ENCODE measurements at places on chromosomes 2 and 18.

- DNase-seq, result no peak
These were observed 46.2 kb downstream of the C2orf42 start for GRCh38 chr2:70144443-70145143.

- DNase-seq, result no peak
These were observed 199.5 kb upstream of the RGPD4 start for GRCh38 chr2:107627164-107627563.

DNA sequence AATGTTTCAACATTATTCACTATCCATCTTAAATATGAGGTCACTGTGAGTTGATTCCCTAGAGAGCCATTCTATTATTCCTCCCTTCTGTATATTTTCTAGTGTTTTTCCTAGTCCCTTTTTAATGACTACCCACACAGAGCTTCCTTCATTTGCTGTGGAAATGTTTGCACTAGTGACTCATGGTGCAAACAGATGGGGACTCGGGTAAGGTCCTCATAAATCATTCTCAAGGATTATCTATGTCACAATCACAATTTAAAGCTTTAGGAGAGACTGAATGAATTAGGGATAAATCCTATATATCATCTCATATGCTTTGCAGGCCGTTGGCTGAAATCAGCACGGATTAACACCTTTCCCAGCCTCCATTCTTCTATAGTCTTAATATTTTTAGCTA, 159.6 kb downstream of the DCC start:
- DNase-seq, result no peak

DNA sequence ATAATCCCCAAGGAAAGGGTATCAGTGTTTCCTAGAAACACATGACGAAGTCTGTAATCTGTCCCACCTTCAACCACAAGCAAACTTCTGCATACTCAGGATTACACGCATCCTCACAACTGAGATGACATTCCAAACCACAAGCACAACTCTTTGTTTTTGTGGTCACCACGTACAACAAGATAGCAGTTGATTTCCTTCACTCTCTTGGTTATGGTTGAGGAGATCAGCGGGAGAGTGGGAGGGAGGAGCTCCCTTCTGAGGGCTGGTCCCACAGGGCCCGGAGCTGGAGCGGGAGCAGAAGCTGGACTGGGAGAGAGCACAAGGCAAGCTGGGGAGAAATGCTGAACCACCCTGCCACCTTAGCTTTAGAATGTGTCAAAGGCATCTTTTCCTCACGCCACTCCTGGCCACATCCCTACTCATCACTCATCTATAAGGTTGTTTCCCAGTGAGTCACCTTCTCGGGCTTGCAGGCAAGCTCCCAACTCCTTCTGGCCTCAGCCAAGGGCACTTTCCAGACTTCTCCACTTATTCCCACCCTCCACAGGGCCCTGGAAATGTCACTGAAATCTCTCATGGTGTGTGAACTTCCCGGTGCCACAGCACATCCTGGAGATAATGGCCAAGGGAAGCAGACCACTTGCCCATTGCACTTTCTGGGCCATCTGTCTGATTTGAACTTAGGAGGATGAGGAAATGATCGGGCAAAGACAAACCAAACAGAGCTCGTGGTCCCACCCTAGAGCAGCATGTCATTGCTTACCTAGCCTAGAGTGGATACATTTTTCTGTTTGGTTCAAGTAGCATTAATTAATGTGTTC, 98.9 kb upstream of the LGALSL start:
- no peak for DNase-seq

GRCh38 chr18:59454909-59455727, 96.1 kb upstream of the LMAN1 start:
- DNase-seq, result peak; percentile 62

- DNase-seq, result no peak
These were observed 12.1 kb downstream of the ABCG5 start for GRCh38 chr2:43826305-43827250.

GRCh38 chr18:8654503-8655451, 45.5 kb downstream of the RAB12 start:
- peak; percentile 51 for DNase-seq

GRCh38 chr2:182852801-182853200, 13.6 kb downstream of the FRZB start:
- no peak for DNase-seq

DNA sequence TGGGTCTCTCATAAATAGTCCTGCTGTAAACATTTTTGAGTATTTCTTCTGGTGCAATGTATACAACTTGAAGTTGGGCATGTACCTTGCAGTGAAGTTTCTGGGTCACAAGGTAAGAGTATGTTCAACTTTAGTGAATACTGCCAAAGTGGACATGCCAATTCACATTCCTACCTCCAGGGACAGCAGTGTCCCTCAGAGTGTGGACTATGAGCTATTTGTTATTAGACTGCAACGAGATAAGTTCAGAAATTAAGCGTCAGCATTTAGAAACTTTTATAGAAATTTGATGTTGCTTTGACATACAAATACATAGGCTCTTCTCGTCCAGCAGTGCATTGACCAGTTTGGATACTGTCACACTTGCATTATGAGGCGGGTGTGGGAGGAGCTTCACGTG, 7.2 kb upstream of the ACKR3 start:
- peak; percentile 39 for DNase-seq

DNA sequence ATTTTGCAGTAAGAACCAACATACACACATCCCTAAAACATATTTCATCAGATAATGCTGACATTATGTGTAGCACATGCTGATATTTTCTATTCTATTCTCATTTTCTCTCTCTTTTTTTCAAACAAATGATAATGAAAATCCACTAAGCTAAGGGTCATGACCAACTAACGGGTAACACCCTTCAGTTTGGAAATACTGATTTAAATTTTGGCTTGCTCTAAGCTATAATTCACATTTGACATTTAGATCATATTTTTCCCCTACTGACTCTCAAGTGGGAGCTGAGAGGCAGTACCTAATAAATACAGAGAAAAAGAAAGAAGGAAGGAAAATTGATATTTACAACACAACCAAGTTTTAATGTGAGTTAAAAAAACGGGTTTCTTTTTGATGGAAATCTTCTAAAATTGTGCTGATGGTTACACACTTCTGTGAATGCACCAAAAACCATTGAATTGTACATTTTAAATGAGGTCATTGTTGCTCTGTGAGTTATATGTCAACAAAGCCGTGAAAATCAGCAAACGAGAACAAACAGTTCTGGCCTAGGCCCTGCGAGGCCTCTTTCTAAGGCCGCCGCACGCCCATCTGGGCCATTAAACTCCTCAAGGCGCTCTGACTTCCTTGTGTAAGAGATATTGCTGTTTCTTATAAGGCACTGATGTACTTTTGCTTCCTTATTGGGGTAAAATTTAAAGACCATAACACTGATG, 124.2 kb downstream of the GALR1 start:
- no peak for DNase-seq

DNA sequence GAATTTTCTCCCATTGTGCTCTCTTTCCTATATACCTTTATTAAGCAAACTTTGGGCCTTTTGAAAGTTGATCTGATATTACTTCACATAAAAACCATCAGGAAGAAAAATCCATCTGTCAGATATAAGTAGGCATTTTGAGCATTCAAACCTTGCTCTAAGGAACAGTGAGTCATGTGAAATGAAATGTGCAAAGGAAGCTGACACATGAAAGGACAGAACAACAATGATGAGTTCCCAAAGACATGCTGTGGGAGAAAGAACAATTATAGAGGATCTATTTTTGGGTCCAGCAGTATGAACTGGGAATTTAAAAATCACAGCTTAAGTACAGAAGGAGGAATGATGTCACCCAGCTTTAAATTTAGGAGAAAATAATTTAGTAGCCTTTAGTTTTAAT, 18.1 kb downstream of the CALCRL start:
- no peak for DNase-seq

DNA sequence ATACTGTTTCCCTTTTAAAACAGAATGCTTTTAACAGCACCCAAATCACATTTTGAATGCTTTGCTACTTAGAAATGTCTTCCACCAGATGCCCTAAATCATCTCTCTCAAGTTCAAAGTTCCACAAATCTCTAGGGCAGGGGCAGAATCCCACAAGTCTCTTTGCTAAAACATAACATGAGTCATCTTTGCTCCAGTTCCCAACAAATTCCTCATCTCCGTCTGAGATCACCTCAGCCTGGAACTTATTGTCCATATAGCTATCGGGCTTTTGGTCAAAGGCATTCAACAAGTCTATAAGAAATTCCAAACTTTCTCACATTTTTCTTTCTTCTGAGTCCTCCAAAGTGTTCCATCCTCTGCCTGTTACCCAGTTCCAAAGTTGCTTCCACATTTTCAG, 1374.5 kb upstream of the NXPH2 start:
- no peak for DNase-seq

DNA sequence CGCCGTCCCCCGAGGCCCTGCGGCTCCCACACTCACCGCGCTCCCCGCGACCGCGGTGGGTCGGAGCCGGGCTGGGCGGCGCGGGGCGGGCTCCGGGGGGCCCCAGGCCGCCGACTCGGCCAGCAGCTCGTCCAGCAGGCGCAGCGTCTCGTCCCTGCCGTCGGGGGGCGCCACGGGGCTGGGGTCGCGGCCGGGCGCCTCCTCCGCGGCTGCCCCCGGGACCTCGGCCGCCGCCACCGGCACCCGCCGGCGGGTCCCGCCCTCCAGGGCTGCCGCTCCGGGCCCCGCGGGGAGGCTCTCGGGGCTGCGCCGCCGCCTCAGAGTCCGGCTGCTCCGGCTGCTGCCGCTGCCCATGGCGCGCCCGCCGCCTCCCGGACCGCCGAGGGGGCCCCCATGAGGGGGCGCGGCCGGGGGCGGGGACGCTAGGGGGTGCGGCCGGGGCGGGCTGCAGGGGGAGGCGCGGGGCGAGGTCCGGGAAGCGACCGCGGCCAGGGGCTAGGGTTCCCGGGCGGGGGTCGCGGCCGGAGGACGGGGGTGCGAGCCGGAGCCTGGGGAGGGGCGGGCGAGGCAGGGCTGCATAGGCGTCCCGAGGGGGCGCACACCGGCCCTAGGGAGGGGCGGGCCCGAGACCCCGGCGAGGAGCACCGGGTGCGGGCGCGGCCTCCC, at the start of gene CYS1:
CYS1 (minus strand) TSS at position 542 of the 666 bp plus-strand sequence; CDS start at position 354, 188 bp downstream.
- DNase-seq, result peak; percentile 90

DNA sequence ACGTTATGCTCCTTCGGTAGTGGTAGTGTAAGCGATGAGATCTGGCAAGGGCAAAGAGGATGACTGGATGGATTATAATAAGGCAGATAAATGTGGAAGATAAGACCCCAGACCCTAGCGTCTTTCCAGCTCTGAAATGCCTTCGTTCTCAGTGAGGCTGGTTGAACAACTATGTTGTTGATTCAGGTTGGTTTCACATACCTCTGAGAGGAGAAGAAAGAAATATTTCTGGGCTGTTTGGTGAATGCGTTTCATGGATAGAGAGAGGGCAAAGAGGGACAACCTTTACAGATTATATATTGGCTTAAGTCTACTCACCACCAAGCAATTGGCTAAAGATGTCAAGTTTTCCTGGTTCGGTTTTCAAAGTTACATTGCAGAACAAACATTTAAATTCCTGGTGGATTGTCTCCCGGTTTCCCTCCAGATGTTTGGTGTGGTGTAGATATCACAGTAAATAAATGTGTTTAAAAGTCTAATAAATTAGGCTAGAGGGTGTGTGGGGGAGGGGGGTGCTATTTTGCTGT, 190.1 kb upstream of the GLI2 start:
- DNase-seq, result no peak

DNA sequence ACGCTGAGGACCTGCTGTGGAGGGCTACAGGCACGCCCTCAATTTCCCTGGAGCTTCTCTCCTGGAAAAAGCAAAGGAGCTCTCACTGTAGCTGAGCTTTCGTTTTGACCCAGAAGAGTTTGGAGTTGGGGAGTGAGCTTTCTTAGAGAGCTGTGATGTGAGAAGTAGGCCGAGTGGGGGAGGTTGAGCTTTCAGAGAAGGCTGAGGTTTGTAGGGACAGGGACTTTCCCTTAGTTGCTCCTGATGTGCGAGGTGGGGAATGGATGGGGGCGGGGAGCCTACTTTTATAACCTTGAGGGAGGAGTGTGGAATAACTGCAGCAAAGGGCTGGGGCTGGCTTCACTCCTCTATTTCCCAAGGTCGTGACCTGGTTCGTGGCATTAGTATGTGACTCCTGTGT, 47.1 kb downstream of the ZNF532 start:
- no peak for DNase-seq

DNA sequence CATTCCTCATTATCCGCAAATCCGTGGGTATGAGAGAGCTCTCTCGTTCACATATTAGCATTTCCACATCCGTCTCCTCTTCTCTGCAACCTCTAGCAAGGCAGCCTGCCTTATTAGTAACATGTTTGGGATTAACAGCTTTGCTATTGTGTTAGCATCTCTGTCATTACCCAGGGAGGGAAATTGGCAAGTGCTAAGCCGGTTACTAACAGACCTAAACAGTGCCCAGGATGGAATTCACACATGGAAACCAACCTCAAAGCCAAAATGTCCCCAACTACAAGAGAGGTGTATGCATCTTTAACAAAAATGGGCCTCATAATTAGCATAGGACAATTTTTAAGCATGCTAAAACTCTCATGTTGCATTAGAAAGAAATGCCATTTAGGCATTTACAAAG, 309.0 kb upstream of the MEIS1 start:
- no peak for DNase-seq

GRCh38 chr2:144211826-144212225, 308.1 kb downstream of the ZEB2 start:
- no peak for DNase-seq

- no peak for DNase-seq
These were observed 58.5 kb downstream of the ATIC start for GRCh38 chr2:215370112-215370965.

DNA sequence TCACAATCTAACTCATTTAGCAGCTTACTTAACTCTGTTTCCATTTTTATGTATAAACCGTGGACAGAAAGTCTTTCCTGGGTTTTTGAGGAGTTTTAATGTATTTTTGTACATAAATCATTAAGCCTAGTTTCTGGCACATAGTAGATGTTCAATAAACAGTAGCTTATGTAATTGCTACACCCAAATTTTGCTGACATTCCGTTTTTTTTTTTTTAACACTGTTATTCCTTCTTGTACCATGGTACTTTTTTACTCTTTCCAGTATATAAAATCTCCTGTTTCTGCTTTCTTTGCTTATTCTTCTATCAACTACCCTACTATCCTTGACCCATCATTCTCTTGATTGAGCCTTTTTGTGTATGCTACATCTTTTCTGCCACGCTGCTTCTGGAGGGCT, 1151.3 kb upstream of the CRIM1 start:
- no peak for DNase-seq

- no peak for DNase-seq
These were observed 142.1 kb downstream of the SEPTIN10 start for GRCh38 chr2:109471658-109472057.

DNA sequence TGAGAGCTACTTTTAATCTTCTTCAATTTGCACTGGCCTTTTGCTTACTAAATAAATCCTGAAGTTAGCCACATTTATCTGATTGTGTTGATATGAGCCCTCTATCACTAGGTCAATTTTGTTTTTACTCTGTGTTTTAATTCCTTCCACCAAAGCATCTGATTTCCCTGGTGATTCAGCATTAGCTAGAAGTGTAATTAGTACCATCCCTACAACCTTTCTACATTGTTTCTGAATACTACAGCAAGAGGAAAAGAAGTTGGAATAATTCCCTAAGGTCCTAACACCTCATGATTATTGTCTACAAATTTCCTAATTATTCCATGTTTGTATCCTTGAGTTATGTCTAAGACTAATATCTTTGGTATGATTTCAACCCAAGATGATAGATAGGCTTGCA, 1093.6 kb downstream of the SUCLG1 start:
- no peak for DNase-seq

GRCh38 chr2:180385601-180386201, 378.6 kb upstream of the CWC22 start:
- DNase-seq, result no peak

Measured in SK-N-SH (cell line).